ENCODE measurements at places on chromosomes 13 and 19.
A peak's percentile ranks its signal among the peaks of the same experiment; 100 is the strongest.

GRCh38 chr19:8446061-8446709 lies 1.4 kb downstream of the HNRNPM start:
- no peak for DNase-seq

DNA sequence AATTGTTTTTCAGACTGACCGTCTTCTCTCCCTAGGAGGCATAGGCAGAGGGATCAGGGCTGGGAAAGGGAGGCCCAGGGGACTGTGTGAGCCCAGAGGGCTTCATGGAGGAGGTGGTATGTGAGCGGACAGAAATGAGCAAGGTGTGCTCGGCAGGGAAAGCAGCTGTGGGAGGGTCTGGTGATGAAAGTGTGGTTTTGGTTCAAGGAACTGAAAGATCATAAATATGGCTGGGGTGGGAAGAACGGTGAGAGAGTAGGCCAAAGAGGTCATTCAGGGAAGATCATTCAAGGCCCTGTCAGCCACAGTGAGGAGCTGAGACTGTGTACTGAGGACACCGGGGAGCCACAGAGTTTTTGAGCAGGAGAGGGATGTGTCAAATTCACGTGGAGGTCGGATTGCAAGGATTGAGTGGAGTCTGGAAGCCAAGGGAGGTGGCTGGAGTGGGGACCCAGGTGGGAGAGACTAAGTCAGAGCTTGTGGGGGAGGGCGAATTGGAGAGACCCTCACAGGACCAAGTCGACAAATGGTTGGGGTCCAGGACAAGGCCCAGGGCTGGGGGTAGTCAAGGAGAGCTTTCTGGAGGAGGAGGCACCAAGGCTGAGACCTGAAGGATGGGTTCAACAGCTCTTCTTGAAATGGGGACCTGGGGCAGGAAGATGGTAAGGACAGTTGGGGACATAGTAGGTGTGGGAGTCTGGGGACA lies 7.6 kb downstream of the PLD3 start:
- DNase-seq: no peak

DNA sequence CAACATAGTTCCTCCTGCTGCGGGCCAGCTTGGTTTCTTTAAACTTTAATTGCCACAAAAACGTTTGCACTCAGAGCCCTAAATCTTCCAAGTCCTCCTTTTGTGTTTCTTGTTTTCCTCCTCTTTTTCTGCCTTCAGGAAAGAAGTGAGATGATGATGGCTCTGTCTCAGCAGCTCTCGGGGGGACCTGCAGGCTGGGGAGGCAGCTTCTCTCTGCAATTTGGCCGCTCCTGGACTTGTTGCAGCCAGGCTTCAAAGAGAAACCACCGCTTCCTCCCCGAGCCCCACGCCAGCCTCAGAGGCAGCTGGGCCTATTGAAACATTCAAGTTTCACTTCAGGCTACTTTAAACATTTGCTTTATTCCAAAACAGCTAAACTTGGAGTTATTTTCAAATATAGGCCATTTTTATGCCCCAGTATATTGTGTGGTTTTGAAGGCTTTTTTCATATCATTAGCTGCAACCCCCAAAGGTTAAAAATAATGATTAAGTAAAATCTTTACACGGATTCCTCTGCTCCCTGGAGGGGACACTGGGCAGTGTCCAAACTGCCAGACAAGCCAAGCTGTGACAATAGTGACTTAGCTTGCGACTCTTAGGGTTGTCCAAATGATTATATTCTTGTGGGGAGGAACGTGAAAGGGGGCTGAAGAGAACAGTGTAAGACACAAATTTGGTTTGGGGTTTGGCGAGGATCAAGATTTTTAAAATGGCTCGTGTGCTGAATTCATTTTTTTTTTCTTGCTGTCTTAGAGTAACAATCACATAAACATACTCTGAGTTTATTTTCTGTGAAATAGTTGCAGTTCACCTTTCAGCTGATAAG lies 330.8 kb downstream of the DLEU7 start:
- DNase-seq: no peak

GRCh38 chr13:28047757-28048388 lies 52.5 kb downstream of the FLT3 start:
- peak; percentile 3 for DNase-seq

DNA sequence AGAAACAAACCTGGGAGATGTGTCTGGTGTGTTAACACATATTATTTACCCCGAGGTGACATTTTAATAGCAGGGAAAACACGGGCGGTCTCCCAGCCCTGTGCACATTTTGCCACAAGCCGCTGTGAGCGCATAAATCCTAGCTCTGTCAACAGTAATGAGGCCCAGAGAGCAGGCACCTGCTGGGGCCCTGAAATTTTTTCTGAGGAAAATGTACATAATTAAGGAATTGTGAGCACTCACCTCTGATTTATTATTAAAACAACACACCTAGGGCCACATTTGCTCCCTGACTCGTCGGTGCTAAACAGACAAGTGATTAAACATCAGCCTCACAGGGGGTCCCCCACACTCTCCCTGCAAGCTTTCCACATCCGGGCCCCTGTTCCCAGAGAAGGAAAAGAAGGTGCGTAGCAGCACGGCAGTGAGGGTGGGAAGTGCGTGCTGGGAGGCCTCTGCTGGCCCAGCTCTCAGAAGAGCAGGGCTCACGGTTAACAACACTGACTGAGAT lies 616.3 kb downstream of the UQCRFS1 start:
- no peak for DNase-seq
